ENCODE measurements at places on chromosomes 4 and X.

DNA sequence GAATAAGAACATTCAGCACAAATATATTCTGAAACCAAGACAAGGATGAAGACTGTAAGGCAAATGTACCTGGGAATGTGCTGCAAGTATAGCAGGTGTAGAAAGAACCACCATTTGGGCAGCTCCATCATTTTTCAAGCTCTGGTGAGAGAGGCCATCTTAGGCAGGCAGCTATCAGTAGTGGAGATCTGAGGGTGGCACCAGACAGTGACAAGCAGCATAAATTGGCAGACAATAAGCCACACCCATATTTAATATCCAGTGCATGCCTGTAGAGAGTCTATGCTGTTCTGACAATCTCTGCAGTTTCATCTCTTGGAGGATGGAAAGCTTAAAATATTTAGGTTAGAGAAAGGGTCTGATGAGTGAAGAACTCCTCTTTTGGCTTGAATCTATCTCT, 22.5 kb downstream of the CCNG2 start:
- DNase-seq, result no peak

GRCh38 chr4:80086296-80086695, 13.3 kb upstream of the ANTXR2 start:
- DNase-seq, result no peak

GRCh38 chr4:7661846-7662506, 227.2 kb upstream of the PSAPL1 start:
- no peak for DNase-seq

GRCh38 chrX:111098874-111099273, 2.9 kb downstream of the PAK3 start:
- peak; percentile 24 for DNase-seq

- DNase-seq, result no peak
Measured at GRCh38 chr4:53644607-53645006, 53.3 kb upstream of the LNX1 start.

DNA sequence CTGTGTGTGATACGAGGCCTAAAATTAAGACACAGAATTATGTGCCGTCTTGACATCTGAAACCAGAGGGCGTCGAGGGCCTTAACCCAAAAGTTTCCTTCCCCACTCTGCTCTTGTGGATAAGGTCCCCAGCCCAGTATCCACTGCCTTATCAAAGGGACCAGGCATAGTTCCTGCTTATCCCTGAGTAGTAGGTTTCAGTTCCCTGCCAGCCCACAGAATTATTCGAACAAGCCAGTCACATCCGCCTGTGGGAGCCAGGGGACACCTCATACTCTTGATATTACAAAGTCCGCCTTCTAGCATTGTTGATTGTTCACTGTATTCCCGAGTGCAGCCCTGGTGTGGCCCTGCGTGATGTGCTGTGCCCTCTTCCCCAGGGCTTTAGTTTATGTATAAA, 5.4 kb upstream of the MMRN1 start:
- DNase-seq, result no peak

DNA sequence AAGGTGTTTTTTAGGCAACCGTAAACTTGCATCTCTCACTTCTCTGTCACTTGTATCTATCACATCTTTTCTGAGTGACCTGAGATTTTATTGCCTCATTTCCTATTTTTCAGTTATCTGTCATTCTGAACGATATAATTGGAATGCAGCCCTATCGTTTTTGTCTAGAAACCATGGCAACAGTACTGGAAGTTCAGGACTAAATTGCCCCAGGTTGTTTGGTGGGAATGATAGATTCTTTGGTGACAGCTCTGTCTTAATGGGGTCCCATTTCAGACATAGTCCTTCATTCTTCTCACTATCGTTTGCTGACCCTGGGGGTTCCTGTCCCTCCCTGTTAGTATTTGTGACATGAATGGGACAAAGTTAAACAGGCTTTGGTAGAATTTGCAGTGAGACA, 267.7 kb upstream of the GALNT7 start:
- DNase-seq, result no peak

GRCh38 chr4:159111416-159111815, 8.5 kb downstream of the RAPGEF2 start:
- DNase-seq, result no peak

DNA sequence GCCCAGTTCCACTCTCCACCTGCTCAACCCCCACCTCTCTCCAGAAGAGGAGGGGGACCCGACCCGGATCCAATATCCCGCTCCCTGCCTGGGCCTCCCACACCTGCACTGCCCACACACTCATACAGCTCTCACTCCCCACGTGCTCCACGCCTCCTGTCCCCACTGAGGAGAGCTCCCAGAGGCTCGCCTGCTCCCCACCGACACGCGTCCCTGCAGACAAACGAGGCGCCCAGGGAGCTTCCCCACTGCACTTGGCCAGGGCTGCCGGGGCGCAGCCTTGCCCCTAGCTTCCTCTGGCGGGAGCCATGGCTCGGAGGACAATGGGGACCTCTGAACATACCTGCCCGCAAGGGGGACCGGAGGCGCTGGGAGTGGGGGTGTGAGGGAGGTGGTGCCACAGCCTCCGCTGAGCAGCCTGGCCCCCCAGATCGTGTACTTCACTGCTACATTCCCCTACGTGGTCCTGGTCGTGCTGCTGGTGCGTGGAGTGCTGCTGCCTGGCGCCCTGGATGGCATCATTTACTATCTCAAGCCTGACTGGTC, 5.0 kb downstream of the SLC6A8 start:
- no peak for DNase-seq

- DNase-seq, result no peak
Measured at GRCh38 chrX:154419189-154419588, 7.8 kb downstream of the TAFAZZIN start.

GRCh38 chr4:138815811-138816210, 199.8 kb upstream of the NOCT start:
- DNase-seq, result no peak

DNA sequence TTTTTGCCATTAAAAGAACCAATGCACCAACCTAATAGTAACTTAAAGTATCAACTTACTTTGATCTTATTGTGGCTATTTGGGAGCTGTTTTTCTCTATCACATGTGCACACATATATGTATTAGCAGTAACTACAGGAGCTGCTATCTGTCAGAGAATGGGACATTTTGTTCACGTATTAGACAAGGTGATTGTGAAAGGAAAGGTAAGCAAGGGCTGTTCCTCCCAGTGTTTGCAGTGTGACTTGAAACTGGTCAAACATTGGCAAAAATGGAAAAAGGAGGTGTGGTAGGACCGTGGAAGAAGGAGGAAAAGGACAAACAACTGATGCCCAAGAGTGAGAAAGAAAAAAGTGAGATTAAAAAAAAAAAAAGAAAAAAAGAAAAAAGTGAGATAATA, 43.1 kb upstream of the KLHL2 start:
- DNase-seq, result no peak

DNA sequence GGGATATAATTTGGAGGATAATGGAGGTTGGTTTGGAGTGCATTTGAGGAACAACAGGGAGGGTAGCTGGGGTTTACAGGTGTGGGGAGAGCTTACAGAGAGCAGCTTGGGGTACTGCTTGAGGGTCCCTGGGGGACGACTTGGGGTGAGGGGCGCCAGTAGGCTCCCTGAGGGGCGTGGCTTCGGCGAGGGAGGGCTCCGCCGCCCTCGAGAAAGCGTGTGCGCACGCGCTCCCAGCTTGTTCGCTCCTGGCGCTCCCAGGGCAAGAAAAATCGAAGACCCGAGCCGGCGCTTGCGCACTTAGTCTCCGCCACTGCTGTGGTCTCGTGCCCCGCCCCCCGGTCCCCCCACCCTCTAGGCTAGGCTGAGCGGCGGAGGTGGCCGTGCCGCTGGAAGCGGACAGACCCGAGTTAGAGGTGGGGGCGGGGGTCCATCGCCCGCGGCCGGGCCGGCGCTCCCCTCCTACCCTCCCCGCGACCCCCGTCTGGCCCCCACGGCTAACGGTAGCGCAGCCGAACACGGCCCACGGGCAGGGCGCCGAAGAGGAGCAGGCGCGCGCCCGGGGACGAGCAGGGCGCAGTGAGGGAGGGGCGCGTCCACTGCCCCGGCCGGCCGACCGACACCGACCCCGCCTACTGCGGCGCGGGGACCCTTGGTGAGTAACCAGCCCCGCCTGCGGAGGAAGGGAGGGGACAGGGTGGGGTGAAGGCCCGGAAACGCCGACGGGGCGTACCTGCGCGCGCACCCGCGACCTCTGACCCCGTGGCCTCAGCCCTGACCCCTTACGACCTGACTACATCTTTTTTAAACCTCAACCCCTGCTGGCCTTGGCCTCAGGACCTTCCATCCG, 5.4 kb upstream of the CCDC120 start:
- DNase-seq, result no peak

DNA sequence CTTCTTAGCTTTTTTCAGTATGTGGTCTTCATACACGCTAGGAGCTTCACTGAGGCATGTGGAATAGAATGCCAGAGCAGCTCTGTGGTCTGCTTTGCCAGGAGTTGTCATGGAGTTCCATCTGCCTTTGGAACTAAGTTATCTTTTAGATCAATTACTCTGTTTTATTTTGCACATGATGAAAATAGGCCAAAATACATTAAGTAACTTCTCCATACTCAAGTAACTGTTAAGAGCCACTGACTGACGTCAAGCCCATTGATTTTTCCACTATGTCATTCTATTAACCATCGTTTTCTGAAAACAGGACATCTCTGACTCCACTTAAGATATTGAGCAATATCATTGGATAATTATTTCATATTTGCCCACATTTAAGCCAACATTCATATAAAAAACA, 415.1 kb upstream of the MAD2L1 start:
- DNase-seq, result no peak

GRCh38 chr4:1775731-1776500, 17.2 kb upstream of the FGFR3 start:
- no peak for DNase-seq
